Hippocampal formation (tissue), 2 donors: ENCODE measurements at places on chromosomes 5 and 9.
A peak's percentile ranks its signal among the peaks of the same experiment; 100 is the strongest.

GRCh38 chr5:172939611-172940267 lies 19.5 kb upstream of the RPL26L1 start:
- DNase-seq = no peak

DNA sequence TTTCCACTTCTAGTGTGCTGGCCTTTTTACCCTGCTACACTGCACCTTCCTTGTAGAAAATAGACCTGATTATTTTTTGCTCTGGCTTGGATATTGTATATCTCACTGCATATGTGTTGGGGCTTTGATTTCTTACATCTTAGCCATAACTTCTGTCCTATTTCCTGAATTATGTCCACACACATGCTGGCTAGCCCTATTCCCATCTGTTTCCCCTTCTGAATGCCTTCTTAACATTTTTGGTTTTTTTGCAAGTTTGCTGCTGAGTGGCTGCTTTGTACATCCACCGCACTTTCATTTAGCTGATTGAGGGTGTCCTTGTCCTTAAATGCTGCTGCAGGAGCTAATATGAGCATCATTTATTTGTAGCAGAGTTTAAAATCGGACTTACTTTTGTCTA lies 26.9 kb downstream of the CFAP95 start:
- DNase-seq = no peak

GRCh38 chr5:120510098-120510637 lies 46.1 kb downstream of the PRR16 start:
- DNase-seq = no peak

- DNase-seq = no peak
Measured at GRCh38 chr5:54651482-54652076, 134.0 kb downstream of the SNX18 start.

GRCh38 chr5:178651046-178651810 lies 24.4 kb upstream of the CLK4 start:
- DNase-seq = no peak

- no peak for DNase-seq
Measured at GRCh38 chr5:134106991-134107701, 7.3 kb upstream of the TCF7 start.

DNA sequence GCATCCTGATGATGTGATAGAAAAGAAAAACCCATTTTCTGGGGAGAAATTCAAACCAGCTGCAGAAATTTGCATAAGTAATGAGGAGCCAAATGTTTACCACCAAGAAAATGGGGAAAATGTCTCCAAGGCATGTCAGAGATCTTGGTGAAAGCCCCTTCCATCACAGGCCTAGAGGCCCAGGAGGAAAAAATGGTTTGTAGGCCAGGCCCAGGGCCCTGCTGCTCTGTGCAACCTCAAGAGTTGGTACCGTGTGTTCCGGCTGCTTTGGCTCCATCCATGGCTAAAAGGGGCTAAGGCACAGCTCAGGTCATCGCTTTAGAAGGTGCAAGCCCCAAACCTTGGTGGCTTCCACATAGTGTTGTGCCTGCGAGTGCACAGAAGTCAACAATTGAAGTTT lies 543.1 kb downstream of the ZNF608 start:
- no peak for DNase-seq

- DNase-seq = peak; percentile 63
Measured at GRCh38 chr5:73591102-73591695, 25.7 kb downstream of the UTP15 start.

DNA sequence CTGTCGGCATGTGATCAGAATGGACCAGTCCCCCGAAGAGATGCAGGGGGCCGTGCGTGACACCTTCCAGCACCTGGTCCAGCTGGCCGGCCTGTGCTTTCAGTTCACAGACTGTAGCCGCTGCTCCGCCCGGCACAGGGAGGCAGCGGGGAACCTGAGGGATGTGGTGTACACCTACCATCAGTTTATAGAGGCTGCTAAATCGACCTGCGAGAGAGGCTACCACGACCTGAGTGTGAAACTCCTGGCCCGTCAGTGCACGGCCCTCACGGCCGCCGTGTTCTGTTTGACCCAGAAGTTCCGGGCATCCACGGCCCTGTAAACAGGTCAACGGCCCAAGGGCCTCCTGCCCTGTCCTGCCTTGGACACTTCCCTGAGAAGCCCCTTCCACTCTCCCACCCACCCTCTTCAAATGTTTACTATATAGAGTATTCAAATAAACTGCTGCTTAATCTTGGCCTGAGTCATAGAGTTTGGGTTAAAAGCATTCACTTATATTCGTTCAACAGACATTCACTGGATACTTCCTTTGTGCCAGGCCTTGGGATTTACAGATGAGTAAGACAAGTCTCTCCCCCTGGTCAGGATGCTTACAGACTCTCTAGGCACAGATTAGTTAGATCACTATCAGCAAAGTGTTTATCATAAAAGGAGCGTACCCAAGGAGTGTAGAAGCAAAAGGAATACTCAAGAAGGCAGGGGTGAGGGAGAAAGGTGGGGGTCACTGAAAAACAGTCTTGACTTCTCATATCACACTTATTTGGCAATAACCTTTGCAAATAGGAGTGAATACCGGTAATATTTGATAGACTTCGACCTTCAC lies 6.9 kb upstream of the TRMT10B start:
- no peak for DNase-seq

GRCh38 chr9:89177944-89178829 lies at the start of gene SHC3:
SHC3 (minus strand) TSS chr9:89178818; CDS start chr9:89178460, 358 bp downstream.
- DNase-seq = no peak

DNA sequence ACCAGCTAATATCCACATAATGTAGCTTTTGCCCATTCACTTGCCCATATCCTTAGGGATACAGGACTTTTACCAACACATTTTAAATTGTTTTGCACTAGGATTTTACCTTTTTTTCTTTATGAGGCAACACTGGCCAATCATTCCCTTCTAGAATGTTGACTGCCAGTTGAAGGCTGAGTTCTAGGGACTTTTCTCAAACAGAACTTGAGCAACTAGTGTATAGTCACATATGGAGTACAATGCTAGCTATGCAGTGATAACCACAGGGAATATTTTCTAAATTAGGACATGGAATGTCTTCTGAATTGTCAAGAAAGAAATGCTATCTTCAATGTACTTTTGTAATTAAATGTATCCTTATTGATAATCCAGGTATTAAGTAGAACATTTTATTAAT lies 133.6 kb downstream of the OXCT1 start:
- DNase-seq = no peak

DNA sequence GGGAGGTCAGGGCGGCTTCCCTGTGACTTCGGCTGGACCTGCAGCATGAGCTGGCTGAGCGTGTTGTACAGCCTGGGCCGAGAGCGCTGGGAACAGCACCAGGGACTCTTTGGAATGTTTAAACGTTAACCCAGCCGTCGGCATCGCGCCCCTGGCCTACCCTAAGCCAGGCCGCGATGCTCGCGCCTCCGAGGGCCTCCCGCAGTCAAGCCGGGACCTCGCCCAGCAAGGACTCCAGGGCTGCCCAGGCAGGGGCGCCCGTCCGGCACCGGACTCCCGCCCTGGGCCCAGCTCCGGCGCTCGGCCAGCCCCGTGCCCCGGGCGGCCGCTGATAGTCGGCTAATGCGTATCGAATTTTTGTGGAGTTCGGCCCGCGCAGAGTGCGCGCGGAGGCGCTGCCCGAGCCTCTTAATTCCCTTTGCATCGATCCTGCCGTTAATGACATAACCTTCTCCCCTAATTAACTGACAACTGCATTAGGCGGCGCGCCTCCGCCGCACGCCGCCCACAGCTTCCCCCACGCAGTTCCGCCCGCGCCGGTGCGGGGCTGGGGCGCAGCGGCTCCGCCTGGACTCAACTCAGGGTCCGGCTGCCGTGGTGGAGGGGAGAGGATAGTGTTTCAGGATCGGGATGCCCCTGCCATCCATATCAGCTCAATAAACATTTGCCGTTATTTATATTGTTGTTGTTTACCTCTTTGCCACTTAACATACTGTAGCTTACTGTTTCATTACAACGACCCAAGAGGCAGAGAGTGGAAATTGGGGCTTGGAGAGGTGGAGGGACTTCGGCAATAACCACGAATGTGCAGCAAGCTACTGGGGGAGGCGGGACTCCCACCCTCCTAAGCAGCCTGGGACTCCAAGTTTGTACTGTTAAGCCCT lies 28.8 kb upstream of the CDC23 start:
- DNase-seq = peak; percentile 7

- DNase-seq = no peak
Measured at GRCh38 chr5:105587963-105588662, 2025.5 kb upstream of the NUDT12 start.

DNA sequence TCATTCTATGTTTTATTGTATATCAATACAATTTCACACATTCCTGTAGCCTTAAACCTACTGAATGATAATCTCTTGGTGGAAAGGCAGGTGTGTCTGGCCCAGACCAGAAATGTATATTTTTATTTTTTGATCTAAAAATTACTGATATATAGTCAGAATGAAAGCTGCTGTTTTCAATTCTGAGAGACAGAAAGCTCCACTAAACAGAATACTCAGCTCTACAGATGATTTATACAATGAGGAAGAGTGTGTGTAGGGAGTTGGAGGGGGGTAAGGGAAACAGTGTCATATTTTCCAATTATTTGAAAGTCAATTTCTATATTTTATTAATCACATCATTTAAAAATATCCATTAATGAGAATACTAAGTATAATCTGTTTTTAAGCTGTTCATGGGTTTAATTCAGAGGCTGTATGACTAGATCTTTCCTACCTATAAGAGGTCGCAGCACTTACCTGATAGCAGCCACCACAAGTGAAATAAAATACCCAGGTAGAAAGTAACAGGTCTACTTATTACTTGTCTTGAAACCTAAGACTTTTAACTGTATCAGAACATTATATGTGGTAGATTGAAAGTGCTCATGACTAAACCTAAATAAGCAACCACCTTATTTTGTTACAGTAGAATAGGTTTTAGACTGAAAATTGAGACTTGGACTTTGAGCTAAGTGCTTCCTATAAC lies 183.4 kb downstream of the TMC1 start:
- no peak for DNase-seq

- DNase-seq = no peak
Measured at GRCh38 chr9:107983762-107984161, 494.2 kb upstream of the KLF4 start.

GRCh38 chr5:123208668-123209501 lies 119.8 kb downstream of the PRDM6 start:
- DNase-seq = no peak

DNA sequence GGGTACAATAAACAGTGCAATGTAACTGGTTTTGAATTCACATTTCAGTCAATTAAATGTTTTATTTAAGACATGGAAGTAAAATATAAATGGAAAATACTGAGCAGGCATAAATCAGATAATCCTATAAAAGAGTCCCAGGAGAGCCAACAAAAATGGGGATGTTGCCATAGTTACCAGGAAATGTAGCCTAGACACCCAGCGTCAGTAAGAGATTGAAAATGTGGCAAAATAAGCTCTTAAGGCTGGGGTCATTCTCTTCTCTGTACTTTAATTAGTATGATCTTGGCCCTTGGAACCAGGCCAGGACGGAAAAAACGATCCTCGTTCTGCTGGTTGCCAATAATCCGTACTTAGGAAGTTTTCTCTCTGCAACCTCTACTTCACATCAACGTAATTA lies 18.9 kb upstream of the RASEF start:
- DNase-seq = no peak

DNA sequence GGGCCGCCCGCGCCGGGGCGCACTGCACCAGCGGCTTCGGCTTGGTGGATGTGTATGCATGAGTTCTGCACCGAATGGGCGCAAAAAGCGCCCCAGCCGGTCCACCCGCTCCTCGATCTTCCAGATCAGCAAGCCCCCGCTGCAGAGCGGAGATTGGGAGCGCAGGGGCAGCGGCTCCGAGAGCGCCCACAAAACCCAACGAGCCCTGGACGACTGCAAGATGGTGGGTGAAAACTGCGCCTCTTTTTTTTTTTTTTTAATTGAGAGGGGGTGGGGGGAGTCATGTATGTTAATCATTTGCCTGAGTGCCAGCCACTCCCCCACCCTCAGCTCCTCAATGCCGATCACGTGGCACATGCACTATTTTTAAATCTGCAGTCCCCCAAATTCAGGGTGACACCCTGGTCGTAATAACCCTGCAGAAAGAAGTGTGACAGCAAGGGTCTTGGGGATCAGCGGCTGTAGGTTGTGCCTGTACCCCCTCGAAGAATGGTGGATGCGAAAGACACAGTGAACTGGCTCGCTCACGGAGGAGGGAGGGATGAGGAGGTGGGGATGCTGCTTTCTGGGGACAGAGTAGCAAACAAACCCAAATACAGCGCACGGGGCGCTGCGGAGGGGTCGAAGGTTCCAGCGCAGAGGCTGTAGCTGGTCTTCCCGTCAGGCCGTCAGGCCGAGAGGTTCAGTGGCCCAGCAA lies 900 bp downstream of the RGS7BP start:
- no peak for DNase-seq

GRCh38 chr9:129394061-129394885 lies 216.2 kb upstream of the IER5L start:
- no peak for DNase-seq

GRCh38 chr5:33311893-33312292 lies 128.9 kb upstream of the TARS1 start:
- DNase-seq = no peak

GRCh38 chr5:156402387-156402921 lies 75.5 kb downstream of the SGCD start:
- no peak for DNase-seq

GRCh38 chr5:67341478-67341877 lies 144.9 kb upstream of the CD180 start:
- DNase-seq = no peak

DNA sequence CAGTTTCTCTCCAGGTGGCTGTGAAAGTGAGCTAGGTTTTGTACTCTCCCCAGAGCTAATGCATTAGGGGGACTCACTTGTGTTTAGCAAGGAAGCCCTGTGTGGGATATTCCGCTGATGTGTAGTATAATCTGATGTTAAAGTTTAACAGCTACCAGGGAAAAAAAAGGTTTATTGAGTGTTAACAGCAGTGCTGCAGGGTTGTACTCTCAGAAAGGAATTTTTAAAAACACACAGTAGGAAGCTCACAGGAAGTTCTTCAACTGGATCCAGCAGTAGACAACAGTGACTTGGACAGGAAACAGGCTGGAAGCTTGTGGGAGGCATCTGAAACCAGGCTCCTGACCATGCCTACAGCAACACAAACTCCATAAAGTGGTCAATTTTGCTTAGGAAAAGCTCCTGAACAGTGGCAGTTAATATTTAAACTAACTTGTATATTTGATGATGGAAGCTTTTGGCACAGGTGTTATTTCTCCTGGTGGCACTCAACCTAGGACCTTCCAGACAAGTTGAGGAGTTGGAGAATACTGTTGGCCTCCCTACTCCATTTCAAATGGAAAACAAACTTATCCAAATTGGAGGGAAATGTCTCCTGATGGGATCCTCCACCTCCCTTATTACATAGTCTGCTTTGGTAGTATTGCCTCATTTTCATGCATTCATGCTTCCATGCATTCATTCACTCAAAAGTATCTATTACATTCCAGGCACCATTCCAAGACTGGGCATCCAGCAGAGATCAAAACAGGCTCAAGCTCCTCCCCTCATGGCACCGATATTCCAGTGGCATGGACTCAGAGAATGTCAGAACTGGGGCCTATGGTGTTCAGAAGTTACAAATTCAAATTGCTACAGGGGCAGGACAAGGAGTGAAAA lies 54.7 kb downstream of the FOXD1 start:
- no peak for DNase-seq

GRCh38 chr5:53067641-53068040 lies 41.9 kb downstream of the MOCS2 start:
- no peak for DNase-seq

GRCh38 chr9:135100241-135100681 lies 12.8 kb downstream of the OLFM1 start:
- DNase-seq = no peak

GRCh38 chr5:135944967-135945560 lies 9.7 kb downstream of the LECT2 start:
- DNase-seq = no peak
